ENCODE measurements at places on chromosomes 6 and 20.

DNA sequence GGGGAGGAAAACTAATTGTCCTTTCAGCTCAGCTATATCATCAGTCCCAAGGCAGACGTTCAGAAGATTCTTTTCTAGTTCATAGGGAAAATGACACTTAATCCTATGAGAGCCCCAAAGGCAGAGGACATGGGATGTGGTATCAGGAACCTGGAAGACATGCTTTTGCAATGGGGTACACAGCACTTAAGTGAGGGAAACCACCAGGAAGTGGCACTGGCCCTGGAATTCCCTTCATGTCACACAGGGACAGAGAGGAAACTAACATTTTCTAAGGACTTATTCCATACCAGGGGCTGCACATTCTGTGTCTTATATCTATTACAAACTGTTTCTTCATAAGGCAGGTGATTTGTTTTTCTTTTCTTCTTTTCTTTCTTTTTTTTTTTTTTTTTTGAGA is 28.2 kb downstream of the VPS52 start:
- no peak for DNase-seq

- no peak for DNase-seq
Observed at GRCh38 chr6:157959451-157960227, 22.0 kb upstream of the SYNJ2 start.

DNA sequence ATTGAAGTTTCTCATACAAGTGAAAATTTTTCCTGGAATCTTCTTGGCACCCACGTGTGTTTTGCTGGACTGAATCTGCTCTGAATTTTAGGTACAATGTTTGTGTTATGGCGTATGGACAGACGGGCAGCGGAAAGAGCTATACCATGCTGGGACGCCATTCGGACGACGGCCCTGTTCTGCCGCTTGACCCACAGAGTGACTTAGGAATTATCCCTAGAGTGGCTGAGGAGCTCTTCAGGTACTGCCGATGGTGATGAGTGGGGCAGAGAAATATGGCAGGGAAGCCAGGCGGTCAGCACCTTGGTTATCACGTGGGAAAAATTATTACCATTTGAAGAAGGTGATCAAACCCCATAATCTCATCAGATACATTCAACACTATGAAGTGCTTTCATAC is 36.3 kb downstream of the KIF25 start:
- DNase-seq = no peak

GRCh38 chr6:138310821-138311220 is 66.9 kb upstream of the SMIM28 start:
- no peak for DNase-seq

DNA sequence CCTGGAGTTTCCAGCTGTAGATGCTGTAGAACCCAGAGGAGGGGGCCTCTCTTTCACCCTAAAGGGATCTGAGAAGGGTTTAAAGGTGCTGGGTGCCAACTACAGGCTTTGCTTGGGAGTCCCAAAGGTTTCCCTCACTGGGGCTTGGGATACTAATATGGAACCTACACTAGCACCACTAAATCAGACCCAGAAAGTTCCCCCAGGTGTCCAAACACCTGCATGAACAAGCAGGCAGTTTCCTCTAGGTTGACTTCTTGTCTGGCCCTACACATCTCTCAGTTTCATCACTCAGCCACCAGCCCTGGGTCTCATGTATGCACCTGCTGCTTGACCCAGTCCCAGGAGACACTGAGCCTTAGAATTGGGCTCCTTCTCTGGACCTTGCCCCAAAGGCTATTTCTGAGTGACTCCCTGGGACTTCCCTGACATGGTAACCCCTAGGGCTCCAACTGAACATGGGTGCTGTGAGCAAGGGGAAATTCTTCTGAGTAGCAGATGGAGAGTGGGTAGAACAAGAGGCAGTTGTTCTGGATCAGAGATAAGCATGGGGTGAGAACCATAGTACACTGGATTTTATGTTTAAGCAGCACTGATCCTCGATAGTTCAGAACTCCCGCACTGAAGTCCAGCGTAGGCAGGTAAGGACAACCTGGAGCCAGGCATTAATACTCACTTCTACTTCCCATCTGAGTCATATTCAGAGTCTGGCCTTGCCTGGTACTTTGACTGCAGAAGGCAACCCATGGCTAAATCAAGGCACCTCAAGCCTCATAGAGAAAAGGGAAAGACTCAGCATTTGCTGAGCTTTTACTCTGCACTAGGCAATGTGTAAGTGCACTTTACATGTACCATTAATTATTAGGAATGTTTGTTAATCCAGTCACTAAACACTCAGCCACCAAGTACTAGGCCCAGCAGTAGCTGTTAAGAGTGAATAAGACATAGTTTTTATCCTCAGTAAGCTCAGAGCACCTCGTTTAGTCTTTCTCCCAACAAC is 16.8 kb downstream of the BCL2L1 start:
- no peak for DNase-seq

DNA sequence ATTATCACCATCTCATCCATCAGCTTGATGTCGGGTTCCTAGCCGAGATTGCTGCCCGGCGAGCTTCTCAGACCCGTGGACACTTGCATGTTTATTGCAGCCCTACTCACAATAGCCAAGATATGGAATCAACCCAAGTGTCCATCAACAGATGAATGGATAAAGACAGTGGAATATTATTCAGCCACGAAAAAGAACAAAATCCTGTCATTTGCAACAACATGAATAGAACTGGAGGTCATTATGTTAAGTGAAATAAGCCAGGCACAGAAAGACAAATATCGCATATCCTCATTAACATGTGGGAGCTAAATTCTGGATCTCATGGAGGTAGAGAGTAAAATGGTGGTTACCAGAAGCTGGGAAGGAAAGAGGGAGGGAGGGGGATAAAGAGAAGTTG is 49.1 kb upstream of the SLC2A12 start:
- no peak for DNase-seq

DNA sequence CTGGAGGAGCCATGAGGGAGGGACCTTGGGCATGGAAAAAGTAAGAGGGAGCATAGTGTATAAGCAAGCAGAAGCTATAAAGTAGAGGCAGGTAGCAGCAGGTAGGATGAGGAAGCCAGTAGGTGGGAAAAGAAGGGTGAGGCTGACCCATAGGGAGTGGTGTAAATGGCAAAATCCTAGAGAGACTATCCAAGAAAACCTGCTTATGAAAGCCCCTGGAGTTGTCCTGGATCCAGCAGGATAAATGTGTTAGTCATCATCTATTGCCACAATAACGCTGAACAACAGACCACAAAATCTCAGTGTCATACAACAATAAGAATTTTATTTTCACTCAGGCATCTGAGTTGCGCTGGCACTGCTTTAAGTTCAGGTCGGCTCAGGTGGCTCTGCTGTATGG is 30.2 kb downstream of the CHD6 start:
- DNase-seq = no peak

DNA sequence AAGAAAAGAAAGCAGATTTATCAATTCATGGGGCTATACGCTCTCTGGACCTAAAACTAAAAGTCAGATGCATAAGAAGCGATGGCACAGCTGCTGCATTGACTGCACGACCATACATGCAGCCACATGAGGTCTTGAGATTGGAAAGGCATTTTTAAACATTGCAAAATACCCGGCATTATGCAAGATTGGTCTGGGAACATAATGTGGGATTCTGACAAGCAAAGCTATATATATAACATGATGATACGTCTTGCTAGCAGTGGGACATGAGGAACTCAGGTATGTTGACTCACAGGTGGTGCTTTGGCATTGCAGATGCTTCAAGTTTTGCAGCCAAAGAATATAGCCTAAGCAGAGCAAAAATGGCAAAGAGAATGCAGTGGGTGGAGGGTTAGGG is 55.1 kb downstream of the SAMD3 start:
- no peak for DNase-seq

GRCh38 chr6:111591370-111591900 is 14.2 kb downstream of the TRAF3IP2 start:
- DNase-seq = no peak

DNA sequence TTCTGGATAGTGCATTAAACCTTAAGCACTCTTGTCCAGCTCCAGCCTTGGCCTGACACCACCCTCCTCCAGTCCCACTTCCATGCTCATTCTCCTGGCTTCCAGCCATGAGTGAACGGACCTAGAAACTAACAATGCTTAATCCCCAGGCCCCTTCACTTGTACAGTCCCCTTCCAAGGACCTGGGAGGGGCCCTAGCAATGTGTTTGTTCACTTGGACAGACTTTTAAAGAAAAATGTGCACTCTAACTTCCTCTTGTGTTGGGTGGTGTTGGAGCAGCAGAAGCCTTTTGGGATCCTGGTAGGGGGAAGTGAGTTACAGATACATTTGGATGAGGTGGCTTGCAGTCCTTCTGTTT is 48.9 kb upstream of the CCN6 start:
- no peak for DNase-seq
